Tibial nerve (tissue), 4 donors: ENCODE measurements at places on chromosomes 5 and 9. TPM values are rescaled to one million over a fixed set of nuclear protein-coding genes. Genes with fewer than 3 reads are reported as not detected.

- H3K36me3 ChIP-seq, result no peaks in the 10 kb centered on the region
- H3K27me3 ChIP-seq, result peaks cover 58% of the 10 kb centered on the region
- no peak for DNase-seq
Measured at GRCh38 chr5:1668141-1668721, 131.4 kb downstream of the MRPL36 start.

DNA sequence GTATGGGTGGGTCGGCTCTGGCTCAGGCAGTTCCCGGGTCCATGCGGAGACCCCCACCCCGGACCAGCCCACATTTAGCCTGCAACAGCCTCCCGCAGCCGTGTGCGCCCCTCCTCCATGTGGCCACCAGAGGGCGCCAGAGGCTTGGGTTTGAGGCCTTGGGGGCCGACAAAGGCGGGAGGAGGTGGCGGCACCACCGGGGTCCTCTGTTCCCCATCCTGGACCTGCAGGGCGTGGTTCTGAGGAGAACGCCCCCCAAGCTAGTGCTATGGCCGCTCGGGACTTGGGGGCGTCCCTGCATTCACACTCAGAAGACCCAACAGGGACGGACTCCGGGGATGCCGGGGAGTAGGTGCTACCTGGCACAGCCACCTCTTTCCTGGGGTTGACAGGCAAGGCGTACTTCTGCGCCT, 16.5 kb downstream of the ASS1 start:
- no peak overlapping the region for H3K4me3 ChIP-seq
- no peak overlapping the region for H3K27ac ChIP-seq
- H3K27me3 ChIP-seq, result peaks cover 11% of the 10 kb centered on the region
- peaks cover 2% of the 10 kb centered on the region for H3K36me3 ChIP-seq

DNA sequence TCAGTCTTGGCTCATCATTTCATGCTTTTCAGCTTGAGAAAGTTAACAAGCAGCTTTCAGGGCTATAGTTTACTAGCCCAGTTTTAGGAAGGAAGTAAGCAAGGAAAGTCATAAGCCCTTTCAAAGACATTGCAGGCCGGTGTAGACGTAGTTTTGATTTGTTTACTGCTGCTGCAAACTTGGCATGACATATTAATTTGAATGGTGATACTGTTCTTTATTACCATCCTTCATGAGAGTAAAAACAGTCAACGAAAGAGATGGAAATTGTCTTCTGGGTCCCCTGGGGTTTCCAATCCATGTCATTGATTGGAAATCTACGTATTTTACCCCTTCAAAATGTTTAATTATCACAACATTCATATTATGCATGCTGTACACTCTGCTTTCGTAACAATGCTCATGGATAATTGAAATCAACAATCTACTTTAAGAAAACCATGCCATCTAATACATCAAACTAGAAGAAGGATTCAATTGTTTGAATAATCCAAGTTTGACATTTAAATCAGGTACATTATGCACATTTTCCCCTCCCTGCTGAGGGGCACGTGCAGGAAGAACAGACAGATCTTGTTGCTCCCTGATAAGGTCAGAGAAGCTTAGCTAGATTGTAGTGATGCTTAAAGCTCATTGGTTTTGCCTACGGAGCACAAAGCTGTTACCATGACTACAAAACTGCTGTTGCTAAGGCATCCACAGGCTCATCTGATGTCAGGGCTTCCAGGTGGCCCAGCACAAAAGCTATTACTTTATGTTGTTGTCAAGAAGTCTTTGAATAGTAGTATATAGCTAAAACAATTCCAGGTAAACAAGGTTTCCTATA, 139.9 kb upstream of the PRLR start:
- no peak overlapping the region for H3K27ac ChIP-seq
- H3K4me3 ChIP-seq, result no peak overlapping the region
- no peaks in the 10 kb centered on the region for H3K27me3 ChIP-seq
- DNase-seq, result no peak
- H3K4me1 ChIP-seq, result no peaks in the 10 kb centered on the region
- H3K36me3 ChIP-seq, result no peaks in the 10 kb centered on the region

The IFNA10 gene
- not detected for total RNA-seq

GRCh38 chr5:34521628-34522290, 134.4 kb upstream of the RAI14 start:
- no peak overlapping the region for H3K4me3 ChIP-seq
- no peak for DNase-seq
- no peaks in the 10 kb centered on the region for H3K36me3 ChIP-seq
- H3K27me3 ChIP-seq, result no peaks in the 10 kb centered on the region

GRCh38 chr9:29691758-29692407, 2118.6 kb upstream of the C9orf72 start:
- H3K27me3 ChIP-seq, result no peaks in the 10 kb centered on the region
- H3K27ac ChIP-seq, result no peak overlapping the region

The SNX2 gene
- 88.2 TPM for total RNA-seq

- H3K36me3 ChIP-seq, result no peaks in the 10 kb centered on the region
- no peaks in the 10 kb centered on the region for H3K4me1 ChIP-seq
- H3K27me3 ChIP-seq, result no peaks in the 10 kb centered on the region
- DNase-seq, result no peak
Measured at GRCh38 chr5:389197-389821, 53.7 kb upstream of the EXOC3 start.

DNA sequence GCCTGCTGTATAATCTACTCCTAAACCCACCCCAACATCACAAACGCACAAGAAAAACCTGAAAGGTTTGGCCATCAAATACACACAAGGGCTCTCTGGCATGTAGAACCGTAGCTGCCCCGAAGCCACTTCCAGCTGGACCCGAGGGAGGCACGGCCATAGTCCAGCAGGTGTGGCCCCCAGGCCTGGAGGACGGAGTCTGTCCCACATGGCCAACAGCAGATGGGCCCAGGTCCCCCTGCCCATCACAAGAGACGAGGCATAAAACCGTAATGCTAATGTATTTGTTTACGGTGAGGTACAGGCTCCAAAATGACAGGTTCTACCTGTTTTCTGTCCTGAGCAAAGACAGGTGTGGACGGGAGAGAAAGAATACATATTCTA, 234.2 kb downstream of the SYK start:
- DNase-seq, result no peak
- H3K36me3 ChIP-seq, result no peaks in the 10 kb centered on the region
- no peaks in the 10 kb centered on the region for H3K27me3 ChIP-seq
- H3K27ac ChIP-seq, result no peak overlapping the region
- H3K4me3 ChIP-seq, result no peak overlapping the region
- H3K4me1 ChIP-seq, result peaks cover 20% of the 10 kb centered on the region

GRCh38 chr5:177604116-177604521, 4.2 kb downstream of the B4GALT7 start:
- DNase-seq, result no peak
- no peak overlapping the region for H3K27ac ChIP-seq
- no peak overlapping the region for H3K4me3 ChIP-seq
- H3K4me1 ChIP-seq, result peaks cover 9% of the 10 kb centered on the region

DNA sequence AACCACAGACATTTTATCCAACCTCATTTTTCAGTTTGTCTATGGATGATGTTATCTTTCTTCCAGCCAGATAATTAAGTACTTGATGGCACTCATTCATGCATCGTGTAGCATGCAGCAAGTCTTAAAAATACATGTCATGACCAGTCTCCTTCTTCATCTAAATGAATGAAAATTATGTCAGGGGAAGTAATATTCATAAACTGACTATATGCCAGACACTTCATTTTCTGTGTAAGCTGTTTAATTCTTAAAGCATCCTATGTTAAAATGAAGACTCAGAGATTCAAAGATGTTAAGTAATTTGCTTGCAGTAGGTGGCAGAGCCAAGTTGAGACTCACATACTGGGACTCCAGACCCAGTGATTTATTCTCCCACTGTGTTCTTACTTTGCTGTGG, 181.7 kb upstream of the CD180 start:
- no peak overlapping the region for H3K27ac ChIP-seq
- no peak overlapping the region for H3K4me3 ChIP-seq
- peaks cover 5% of the 10 kb centered on the region for H3K4me1 ChIP-seq
- no peaks in the 10 kb centered on the region for H3K27me3 ChIP-seq

The CRHBP gene
- 2.1 TPM for total RNA-seq

GRCh38 chr9:93254806-93255493, 71.0 kb downstream of the WNK2 start:
- no peak overlapping the region for H3K27ac ChIP-seq
- no peaks in the 10 kb centered on the region for H3K4me1 ChIP-seq
- peak; percentile 1 for DNase-seq
- H3K4me3 ChIP-seq, result no peak overlapping the region
- H3K27me3 ChIP-seq, result no peaks in the 10 kb centered on the region
